ENCODE measurements at places on chromosomes 6 and 20.

DNA sequence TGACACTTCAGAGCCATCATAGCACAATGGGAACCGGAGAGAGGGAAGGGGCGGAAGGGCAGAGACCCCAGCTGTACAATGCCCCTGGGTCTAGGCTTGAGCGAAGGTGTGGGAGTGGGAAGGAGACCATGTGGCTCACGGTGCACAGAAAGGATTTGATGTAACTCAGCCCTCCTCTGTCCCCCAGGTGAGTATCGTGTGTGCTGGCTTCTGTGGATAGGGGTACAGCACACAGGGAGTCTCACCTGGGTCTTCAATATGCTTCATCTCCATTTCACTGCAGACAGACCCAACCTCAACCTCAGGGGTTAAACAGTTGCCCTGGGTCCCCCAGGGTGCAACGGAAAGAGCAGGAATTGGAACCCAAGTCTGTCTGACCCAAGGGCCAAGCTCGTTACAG is 122.2 kb downstream of the CDH26 start:
- no peak for ATAC-seq

DNA sequence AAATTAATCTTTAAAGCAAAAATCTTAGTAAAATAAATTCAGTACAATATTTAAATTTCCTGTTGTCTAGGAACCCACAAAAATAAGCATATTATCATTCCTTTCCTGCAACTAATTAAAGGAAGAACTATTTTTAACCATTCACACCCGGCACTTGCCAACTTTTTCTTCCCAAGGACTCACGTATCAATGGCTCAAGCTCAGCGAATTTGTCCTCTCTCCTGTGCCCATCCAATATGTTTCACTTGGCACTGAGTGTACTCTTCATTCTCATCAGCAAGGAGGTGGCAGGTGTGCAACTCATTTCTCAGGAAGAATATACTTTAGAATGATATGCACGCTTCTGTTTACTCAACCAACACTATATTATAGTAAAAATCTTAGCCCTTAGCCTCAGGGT is 419.4 kb downstream of the C6orf118 start:
- ATAC-seq, result no peak

DNA sequence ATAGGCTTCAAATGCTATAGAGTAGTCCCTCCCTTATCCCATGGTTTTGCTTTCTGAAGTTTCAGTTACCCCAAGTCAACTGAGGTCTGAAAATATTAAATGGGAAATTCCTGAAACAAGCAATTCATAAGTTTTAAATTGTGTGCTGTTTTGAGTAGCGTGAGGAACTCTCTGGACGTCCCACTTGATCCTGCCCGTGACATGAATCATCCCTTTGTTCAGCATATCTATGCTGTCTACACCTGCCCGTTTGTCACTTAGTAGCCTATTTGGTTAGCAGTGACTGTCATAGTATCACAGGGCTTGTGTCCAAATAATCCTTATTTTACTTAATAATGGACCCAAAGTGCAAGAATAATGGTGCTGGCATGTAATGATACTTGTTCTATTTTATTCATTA is 5.0 kb downstream of the PCMT1 start:
- peak; percentile 35 for ATAC-seq

GRCh38 chr6:82131441-82131840 is 116.1 kb downstream of the IBTK start:
- peak; percentile 99 for ATAC-seq

DNA sequence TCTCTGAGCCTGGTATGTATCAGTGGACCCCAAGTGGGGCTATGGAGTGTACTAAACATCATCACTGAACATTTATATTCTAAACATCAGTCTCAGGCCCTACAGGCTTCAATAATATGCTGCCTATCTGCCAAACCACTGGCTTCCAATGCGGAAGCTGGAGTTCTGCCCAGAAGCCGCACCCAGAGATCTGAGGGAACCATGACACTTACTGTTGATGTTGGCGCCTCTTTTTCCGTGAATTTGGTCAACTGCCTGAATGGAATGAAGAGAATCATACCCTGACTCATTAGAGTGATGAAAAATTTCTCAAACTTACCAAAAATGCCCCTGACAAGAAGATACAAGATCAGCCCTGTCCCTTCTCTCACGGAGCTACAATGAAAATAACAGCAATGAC is 66.2 kb downstream of the SLC22A23 start:
- ATAC-seq, result peak; percentile 70

DNA sequence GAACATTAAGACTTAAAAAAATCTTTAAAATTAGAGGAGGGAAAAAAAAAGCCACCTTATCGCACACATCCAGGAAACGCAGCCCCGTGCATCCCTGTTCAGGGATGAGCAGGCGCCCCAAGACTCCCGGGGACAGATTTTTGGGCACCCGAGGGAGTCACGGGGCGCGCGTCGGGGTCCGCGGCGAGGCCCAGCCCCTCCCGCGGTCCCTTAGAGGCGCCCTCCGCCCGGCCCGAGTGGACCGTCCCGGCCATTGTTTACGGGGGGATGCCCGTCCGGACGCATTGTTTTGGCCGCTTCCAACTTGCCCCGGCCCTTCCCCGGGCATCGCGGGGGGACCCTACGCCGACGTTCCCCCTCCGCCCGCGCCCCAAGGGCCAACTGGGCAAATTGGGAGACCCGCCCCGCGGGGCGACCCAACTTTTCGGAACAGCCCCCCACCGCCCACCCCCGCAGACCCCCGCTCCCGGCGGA is 610 bp downstream of the ZNF217 start:
- no peak for ATAC-seq

DNA sequence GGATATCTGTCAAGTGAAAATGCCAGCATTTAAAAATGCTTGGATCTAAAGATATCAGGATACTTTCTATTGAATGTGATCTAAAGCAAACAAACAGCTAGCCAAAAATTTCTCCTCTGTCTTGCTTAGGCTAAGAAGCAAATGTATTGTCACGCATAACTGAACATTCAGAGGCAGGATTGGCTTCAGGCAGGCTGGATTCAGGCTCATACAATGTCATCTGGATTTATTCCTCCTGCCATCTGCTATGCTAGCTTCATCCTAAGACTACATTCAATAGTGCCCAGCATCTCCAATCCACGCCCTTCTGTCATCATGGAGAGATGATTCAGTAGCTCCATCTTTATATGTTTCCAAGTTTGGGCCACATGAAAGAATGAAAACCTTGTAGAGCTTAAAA is 27.1 kb downstream of the PFDN4 start:
- no peak for ATAC-seq

GRCh38 chr20:51236421-51236820 is 213.5 kb upstream of the KCNG1 start:
- no peak for ATAC-seq

DNA sequence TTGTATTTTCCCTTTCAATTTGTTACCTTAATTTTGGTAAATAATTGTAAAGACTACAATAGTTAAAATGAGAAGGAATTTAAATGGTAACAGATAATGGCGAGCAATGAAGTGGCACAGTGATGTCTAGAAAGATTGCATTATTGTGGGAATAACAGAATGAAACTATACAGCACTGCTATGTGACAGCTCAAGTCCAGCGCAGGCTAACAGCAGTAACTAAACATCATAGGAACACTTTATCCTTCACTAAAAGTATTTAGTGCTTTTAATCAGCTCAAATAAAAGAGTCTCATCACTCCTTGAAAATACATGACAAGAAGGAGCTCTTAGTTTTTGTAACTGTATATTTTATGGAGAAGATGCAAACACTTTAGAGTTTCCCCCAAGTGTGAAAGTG is 190.8 kb downstream of the TENT5A start:
- no peak for ATAC-seq

DNA sequence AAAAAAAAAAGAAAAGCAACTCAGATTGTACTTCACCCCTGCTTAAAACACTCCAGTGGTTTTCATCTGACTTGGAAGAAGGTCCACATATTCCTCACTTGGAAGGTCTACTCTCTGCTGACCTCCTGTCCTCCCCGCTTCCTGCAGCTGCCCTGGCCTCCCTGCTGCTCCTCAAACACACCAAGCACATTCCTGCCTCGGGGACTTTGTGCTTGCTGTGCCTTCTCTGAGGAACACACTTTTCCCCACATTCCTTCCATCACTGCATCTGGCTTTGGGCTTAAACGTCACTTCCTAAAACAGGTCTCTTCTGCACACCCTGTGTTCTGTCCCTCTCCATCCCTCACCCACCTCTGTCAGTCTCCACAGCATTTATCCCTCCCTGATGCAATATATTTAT is 4.9 kb upstream of the PDYN start:
- no peak for ATAC-seq

GRCh38 chr20:35002426-35003210 is 47.0 kb downstream of the MYH7B start:
- ATAC-seq, result no peak

- no peak for ATAC-seq
Observed at GRCh38 chr20:23249541-23249940, 101.0 kb upstream of the NXT1 start.

DNA sequence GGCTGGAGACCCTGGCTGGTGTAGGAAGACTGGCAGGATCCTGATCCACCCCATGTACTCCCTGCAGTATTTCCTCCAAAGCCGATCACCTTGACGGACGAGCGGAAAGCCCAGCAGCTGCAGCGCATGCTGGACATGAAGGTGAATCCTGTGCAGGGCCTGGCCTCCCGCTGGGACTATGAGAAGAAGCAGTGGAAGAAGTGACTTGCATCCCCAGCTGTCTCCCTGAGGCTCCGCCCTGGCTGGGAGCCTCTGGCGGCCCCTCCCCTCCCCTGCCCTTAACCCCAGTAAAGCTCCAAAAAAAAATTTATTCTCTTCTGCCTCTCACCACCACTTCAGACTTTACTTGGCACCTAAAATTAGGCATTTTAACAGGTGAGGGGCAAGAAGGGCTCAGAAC is 7.0 kb downstream of the COX4I2 start:
- ATAC-seq, result no peak

DNA sequence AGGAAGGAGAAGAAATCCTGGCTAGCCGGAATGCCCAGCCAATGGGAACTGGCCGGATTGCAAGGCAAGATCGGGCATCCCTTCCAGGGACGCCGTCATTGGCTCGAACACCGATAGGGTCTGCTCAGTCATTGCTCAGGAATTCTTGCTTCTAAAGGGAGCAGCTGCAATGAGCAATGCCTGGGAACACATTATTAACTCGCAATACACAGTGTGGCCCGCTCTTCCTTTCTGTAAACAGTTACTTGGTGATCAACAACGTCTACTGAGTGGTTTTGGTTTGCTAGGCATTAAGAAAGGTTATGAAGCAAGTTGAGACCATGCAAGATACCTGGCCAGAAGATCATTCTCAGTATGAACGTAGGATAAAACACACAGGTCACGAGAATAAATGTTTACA is 165.4 kb upstream of the CITED2 start:
- ATAC-seq, result peak; percentile 91

- ATAC-seq, result no peak
Observed at GRCh38 chr6:148388521-148388920, 45.9 kb downstream of the SASH1 start.

DNA sequence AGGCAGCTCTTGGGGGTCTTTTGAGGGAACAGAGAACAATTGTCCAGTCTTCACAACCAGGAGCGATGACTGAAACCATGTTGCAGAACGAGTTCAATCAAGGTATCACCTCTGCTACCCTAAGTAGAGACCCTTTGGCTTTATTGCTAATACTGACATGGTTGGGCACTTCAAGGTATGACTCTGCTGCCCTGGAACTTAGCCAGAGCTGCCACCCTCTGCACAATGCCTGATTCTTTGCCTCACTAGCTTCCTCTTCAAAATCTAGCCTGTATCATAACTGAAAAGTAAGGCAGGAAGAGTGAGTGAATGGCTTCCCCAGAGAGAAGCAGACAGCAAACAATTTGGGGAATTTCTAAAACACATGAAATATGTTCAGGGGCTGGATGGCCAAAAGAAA is 592.7 kb upstream of the NRSN1 start:
- ATAC-seq, result no peak

- no peak for ATAC-seq
Observed at GRCh38 chr20:11080781-11081377, 407.1 kb upstream of the JAG1 start.

GRCh38 chr6:156783958-156784357 is 6.8 kb downstream of the ARID1B start:
- no peak for ATAC-seq

DNA sequence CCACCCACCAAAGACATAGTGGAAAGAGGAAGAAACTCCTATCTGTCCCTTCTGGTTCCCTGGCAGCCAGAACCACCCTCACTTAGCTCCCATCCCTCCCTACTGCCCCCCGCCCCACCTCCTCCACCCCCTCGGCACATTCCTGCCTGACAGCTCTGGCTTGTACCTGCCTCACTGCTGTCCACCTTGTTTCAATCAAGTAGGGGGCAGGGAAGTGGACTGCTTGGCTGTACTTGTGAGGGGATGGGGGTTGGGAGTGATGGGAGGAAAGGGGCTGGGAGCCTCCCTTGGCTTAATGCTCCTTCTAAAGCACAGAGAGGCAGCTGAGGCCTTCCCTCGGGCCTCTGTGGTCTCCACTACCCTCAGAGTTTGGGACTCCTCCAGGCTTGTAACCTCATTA is 22.1 kb upstream of the ZNF76 start:
- ATAC-seq, result no peak

GRCh38 chr6:132698608-132699007 is 15.2 kb downstream of the VNN1 start:
- ATAC-seq, result no peak

GRCh38 chr6:116017546-116018295 is 43.0 kb downstream of the FRK start:
- peak; percentile 76 for ATAC-seq

- ATAC-seq, result no peak
Observed at GRCh38 chr6:50820869-50821264, 2.2 kb downstream of the TFAP2B start.

DNA sequence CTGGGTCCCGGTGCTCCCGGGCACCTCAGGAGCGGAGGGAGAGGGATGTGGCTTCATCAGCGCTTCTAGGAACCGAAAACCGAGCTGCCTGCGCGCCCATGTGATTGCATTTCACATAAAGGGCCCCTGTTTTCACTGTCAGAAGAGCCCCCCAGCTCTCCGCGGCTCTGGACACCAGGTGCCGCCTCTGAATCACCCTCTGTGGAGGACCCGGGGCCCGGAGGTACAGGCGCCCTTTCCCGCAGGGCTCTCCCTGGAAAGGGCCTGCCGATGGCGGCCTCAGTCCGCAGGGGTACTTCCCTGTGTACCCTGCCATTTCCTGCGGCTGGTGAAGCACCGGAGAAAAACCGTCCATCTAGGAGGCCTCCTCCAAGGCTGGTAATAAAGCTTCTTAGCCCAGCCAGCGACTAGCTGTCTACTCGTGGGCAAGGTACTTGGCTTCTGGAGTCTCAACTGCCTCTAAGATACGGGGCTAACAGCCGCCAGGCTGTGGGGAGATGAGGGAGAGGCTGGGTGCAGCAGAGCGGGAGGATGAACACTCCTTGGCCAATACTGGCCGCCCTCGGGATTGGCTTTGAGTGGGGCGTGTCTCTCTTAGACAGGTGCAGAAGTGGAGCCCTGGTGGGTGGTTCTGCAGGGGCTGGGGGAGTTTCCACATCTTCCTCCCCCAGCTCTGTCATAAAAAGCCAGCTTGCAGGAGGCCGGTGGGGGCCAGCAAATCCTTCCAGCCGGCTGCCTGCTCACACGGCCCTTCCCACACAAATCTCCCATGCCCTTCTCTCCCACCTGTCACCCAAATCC is 1.6 kb downstream of the PPP1R16B start:
- ATAC-seq, result no peak
